ENCODE measurements at places on chromosomes 7 and 10.

- DNase-seq: no peak
Measured at GRCh38 chr7:79610748-79611304, 157.4 kb upstream of the MAGI2 start.

GRCh38 chr7:7212612-7213011 is 30.3 kb downstream of the C1GALT1 start:
- DNase-seq: no peak

DNA sequence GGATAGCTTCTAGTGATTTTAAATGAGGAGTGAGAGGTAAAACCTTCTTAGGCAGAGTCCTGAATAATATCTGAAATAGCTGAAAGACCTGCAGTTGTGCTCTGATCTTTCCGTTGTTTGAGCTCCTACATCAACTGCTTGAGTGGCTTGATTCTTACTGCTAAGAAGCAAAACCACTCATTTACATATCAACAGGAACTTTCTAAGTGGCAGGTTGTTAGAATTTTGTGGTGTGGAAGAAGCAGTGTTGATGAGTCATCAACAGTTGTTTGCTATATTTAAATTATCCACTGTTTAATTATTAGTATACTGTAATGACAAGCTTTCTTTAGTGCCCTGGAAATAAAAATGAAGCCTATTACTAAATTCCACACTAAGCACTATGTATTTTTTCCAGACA is 689.5 kb downstream of the DNAJB9 start:
- DNase-seq: no peak

- no peak for DNase-seq
Measured at GRCh38 chr10:76883596-76883995, 754.0 kb downstream of the KCNMA1 start.

DNA sequence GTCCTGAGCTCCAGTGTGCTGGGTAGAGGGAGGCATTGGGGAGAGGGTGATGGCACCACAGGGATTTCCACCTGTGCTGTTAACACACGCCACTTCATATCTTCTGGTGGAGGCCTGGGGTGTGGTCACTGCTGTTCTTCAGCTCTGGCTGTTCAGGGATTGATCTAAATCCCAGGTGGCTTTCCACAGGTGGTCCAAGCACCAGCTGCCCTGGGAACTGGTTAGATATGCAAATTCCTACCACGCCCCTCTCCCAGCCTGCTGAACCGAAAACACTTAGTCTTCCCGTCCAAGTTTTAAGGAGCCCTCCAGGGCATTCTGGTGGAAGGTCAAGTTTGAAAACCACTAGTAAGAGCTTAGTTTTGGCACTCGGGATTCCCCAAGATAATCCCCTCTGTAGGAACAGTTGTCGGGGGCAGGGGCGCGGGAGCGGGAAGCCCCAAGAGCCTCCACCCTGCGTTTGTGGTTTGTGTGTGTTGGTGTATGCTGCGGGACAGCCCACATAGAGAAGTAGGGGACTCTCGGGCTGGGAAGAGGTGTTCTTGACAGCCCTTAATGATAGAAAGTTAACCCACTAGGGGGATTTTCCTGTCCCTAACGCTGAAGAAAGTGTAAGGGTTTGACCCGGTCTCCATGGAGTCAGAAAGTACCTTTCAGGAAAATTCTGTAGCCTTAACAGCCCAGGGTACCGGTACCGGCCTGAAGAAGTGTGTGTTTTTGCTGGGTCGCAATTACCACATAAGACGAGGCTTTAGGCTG is 5.1 kb downstream of the DEPP1 start:
- DNase-seq: no peak

DNA sequence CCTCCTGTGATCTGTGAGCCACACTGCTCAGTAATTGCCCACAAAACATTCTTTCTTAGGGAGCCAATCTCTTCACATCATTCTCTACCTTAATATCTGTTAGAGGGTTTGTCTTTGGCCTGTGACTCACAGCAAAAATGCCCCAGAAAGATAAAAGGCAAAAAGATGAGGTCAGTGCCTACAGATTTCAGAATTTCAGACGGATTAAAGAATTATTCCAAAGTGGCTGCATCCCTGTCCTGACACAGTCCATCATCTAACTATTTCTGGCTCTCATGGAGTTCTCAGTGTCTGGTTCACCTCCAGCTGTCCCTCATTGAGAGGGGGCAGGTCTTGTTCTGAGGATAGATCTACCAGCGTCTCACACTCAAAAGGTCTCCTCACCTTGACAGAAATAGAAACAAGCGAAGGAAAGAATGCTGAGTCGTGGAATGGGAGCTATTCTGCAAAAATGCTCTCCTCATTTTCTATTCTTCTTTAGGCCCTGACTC is 138.5 kb upstream of the AOAH start:
- DNase-seq: no peak

DNA sequence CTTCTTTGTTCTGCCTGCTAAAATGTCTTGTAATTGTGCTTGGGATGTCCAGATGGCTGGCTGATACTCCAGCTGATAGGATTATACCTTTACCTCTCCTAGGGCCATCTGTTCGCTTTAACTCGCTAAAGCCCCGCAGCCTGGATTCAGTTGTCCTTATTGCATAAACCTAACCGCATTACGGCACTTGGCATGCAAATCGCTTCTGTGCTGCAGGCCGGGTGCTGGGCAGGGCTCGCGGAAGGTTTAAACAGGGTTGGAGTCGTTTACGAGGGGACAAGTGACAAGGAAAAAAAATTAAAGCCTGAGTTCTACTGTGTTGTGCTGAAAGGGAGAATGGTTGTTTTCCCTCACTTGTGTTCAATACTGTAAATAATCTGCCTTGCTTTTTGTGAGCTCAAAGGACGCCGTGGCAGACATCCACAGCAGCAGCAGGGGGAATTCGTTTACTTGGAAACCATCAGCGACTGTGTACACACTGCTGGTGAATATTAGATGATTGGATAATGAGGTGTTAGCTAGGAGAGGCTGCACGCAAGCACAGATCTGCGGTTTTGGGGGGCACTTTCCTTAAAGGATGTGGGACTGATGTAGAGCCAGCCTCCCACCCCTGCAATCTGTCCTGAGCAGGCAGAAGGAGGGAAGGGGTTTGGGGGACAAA is 93.0 kb downstream of the EBF3 start:
- DNase-seq: no peak

DNA sequence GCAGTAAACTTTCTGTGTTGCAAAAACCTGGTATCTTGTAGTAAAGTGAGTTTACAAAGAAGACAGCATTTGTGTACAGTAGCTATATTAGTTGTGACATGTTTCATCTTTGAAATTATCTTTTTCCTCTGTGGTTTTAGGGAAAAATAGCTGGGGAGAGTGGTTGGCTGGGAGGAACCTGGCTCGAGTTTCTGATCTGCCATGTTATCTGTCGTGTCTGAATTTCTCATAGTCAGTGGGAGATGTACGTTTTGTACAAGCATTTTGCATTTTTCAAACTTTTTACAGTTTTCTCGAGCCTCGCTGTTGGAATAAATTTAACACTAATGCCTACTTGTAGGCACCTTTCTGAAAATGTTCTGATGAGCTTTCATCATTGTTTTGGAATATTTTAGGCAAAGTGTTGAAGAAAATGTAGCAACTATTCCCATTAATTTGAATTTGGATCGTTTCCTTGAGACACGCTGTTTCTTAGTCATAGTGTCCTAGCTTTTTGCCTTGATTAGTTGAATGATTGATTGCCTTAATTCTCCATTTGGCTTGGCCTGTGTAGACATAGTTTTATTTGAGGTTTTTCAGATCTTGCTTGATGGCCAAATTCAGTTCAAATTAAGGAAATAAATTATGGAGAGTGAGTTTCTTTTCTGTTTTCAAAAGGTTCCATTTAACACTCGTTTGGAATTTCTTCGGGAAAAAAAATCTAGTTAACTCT is 65.1 kb downstream of the CAMK1D start:
- DNase-seq: no peak

Measured in stimulated activated CD4-positive, alpha-beta T cell treated with anti-CD3 and anti-CD28 coated beads, Interleukin-1b, Interleukin-23, amount 100 ng/mL, for 4 hours (primary cell).